Right lung (tissue), 10 donors: ENCODE measurements at places on chromosomes 4 and X.

DNA sequence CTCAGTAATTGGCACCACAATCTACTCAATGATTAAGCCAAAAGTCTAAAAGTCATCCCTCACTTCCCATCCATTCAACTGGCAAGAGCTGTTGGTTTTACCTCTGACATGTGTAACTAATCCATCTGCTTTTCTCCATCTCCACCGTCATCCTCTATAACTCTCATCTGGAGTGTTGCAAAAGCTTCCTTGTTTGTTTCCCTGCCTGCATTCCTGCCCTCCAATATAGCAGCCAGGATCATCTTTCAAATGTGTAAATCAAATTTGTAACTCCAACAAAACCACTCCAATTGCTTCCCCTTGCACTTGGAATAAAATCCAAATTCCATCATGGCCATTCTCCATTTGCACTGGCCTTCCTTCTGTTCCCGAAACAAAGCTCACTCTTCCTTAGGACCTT, 4.3 kb upstream of the PLAC8 start:
- DNase-seq: no peak

GRCh38 chr4:1356181-1356998, 9.4 kb downstream of the UVSSA start:
- peak; percentile 28 for DNase-seq

DNA sequence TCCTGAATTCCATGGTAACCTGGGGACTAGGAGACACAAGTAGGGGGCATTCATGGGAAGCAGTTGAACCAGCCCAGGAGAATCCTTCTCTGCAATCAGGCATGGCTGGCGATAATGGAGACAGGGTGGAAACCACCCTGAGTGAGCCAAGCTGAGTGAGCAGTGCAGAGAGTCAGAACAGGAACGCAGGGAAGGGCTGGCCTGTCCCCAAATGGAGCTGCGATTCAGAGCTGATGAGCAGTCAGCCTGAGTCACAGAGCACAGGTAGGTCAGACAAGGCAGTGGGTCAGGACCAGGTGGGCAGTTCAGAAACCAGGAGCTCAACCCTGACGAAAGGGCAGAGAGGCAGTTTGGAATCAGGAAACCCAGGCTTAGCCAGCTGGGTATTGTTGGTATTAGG, 129.0 kb downstream of the BTC start:
- DNase-seq: no peak

DNA sequence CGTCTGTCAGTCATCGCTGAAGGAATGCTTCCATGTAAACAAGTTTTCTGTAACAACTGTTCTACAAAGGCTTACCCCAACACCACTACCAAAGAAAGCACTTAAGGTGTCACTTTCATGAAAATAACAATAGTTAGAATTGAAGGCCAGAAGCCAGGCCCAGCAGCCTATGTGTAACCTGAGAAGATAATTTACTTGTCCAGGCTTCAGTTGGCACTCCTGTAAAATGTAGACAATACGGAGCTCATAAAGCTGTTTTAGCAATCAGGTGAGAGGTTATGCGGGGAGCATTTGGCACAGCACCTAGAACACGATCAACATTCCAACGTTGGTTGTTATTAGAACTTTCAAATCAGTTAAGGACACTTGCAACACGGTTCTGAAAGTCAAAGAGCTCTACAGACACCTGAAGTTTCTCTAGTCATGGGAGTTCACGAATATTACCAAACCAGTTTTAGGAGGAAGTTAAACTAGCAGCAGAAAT, 15.7 kb downstream of the ADGRA3 start:
- DNase-seq: no peak

- no peak for DNase-seq
These were observed 6.3 kb downstream of the LONRF3 start for GRCh38 chrX:118980761-118981160.

GRCh38 chrX:83593634-83594294, 85.7 kb downstream of the POU3F4 start:
- no peak for DNase-seq

DNA sequence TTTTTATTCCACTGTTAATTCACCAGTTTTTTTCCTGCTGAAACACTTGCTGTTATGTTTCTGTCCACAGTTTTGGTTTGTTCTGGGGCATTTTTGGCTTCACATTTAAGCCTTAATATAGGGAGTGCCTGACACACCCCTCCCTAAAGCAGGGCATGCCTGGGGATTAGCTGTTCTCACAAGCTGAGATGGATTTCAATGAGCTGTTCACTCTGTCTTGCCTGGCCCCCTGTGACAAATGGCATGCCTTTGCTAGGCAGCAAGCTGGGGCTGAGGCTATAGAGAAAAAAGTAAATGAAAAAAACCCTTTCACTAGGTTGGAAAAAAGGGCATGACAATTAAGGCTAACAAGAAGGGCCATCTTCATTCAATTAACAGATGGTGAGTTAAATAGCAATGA, 22.4 kb downstream of the LPAR4 start:
- no peak for DNase-seq

DNA sequence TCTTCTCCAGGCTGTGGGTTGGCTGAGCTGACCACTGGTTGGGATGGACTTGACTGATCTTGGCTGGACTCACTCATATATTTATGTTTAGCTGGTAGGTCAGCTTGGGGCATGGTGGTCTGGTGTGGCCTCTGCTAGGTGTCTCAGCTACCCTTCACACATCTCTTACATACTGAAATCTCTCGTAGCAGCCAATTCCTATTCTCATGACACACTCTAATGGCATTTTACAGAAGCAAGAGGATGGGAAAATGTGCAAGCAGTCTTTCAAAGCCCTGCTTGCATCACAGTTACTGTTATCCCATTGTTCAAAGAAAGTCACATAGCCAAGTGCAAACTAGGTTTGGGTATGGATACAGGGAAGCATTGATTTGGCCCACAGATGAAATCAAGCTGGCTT, 55.5 kb upstream of the PCDH18 start:
- DNase-seq: no peak

DNA sequence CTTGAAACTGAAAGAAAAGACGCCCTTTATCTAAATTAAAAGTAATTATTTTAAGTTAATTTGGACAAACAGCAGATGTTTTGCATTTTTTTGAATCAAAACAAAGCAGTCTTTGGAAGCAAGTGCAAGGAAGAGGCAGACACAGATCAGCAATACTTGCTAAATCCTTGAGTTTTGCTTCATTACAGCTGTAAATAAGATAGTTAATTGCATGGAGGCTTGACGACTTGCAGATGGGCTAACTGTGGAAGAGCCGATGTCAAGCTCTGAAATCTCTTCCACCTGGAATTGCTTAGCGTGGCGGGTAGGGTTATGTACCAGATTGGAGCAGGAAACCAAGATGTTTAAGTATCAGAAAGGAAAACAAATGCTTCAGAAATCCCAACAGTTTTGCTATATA, 148.8 kb downstream of the POLA1 start:
- no peak for DNase-seq

DNA sequence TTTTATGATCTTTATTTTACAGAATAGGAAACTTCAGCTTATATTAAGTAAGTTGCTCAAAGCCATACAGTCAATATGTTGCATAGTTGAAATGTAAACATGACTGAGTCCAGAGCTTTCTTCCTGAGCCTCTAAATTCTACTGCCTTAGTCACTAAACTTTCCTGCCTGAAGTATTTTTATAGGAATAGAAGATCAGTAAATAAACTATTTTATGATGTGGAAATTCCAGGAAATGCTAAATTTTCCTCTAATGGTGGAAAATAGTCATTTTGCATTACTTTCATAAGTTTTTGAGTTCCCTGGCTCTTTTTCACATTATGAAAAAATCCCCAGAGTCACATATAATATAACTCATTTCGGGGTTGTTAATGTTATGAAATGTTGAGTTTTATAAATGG, 182.8 kb downstream of the BANK1 start:
- no peak for DNase-seq

GRCh38 chrX:30144971-30145731, 70.2 kb upstream of the MAGEB2 start:
- DNase-seq: no peak

DNA sequence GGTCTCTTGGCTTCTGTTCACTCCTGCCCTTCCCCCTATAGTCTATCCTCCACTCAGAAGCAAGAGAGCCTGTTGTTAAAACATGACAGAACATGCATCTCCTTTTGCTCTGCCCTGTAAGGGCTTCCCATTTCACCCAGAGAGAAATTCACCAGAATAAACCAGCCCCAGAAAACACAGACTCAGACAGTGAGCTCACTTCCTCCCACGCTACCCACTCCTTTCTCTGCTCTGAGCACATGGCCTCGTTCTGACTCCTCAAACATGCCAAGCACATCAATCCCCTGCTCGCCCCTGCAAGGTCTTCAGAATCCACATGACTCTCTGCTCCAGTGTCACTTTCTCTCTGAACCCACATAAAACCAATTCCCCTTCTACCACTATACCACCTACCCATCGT, 50.4 kb downstream of the MID1 start:
- no peak for DNase-seq

- DNase-seq: no peak
These were observed 26.1 kb upstream of the FAT1 start for GRCh38 chr4:186749611-186750281.

GRCh38 chr4:126592088-126592487, 1040.7 kb upstream of the INTU start:
- DNase-seq: peak; percentile 10

DNA sequence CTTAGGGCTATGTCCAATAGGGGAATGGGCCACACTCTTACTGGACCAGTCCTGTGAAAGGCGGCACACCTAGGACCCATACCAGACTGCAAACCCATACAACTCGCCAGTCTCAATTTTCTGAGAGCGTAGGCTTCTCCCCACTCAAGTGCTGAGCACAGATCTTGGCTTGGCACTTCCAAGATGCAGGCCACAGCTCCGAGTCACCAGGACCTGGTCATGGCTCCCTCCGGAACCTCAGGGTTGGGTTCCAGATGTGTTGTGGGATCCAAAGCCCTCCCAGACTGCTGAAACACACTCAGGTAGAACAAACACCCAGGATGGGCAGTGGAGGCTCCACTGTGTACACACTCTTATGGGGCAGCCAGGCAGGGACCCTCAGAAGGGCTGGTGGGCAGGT, 103.3 kb downstream of the TMEM144 start:
- DNase-seq: no peak

DNA sequence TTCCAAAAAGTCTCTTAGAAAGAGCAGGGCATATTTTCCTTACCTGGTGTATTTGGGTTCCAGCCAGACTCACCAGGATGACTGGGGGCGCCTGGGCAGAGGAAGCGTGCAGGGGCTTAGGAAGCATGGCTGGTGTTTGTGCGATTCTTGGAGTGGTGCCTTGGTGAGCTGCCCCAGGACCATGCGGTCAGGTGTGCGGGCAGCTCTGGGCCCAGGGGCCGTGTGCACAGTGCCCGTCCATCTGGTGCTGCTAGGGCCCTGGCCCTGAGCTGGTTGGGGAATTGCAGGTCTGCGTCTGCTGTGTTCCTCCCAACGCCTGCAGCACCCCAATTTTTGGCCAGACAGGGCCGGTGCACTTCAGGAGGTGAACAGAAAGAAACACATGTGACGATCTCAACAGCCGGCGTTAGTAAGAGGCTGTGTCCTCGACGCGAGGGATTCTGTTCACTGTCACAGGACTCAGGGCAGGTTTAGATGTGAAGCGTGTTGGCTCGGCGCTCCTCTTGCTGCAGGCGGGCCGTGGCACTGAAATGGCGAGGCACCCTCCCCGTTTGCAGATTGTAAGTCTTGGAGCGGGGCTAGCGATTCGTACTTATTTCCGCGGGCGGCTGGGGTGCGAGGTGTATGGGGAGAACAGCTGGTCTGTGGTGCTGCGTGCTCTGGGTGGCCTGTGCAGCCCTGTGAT, 15.2 kb downstream of the RGS12 start:
- no peak for DNase-seq

DNA sequence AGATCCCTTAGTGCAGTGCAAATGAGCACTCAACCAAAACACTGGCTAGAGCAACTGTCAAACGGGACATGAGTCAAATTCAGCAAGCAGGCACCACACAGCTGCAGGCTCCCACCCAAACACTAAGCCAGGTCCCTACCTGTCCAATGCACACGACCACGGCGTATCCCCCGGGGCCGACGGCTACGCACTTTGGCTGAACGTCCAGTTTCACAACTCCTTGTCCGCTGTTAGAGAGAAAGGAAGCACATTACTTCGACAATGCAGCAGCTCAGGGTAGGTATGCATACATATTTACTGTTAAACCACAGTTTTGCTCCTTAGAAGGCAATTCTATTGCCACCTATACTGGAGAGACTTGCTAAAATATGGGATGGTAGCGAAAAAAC, 35.4 kb downstream of the WDR1 start:
- no peak for DNase-seq

DNA sequence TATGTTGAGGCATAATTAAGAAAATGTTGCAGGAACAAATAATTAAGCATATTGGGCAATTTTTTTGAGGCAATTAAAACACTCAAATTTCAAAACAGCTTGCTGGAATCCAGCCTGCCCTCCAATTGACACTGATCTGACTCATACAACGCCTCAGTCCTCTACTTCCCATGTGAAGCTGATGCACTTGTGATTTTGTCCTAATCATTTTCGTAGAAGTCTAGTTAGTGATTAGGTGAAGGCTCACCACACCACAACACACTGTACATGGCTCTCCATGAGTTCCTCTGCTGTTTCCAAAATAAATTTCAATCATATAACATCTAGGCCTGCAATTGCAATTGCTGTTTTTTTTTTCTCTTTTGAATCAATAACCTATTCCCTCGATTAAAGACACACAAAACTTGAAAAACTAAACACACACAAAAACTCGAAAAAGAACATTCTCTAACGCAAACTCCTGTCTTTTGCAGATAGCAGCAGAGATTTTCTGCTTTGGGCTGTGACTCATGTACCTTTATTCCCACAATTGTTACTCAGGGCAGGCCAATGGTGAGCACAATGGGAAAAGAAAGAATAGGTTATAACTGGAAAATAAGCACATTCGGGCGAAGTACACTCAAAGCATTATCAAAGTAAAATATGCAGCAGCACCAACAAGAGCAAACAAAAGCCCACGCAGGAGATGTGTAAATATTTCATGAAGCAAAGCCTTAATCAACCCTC, 1.7 kb downstream of the GPRIN3 start:
- no peak for DNase-seq

GRCh38 chr4:183173580-183174526, 74.8 kb downstream of the WWC2 start:
- no peak for DNase-seq

DNA sequence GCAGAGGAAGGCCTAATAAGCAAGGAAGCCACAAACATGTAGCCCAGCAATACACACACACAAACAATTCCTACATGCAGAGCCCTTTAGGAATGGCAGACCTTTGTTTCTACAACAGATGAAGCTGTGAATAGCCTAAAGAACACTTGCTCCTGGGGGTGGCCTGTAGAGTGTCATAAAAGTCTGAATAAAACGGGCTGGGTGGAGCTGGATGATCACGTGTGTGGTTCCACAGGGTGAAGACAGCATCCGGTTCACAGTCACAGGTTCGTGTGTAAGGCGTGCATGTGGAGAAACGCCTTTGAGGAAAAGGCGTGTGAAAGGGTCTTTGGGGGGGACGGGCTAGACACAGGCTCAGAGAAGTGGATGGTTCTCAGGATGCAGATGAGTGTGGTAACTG, 156.1 kb downstream of the AFAP1 start:
- no peak for DNase-seq

DNA sequence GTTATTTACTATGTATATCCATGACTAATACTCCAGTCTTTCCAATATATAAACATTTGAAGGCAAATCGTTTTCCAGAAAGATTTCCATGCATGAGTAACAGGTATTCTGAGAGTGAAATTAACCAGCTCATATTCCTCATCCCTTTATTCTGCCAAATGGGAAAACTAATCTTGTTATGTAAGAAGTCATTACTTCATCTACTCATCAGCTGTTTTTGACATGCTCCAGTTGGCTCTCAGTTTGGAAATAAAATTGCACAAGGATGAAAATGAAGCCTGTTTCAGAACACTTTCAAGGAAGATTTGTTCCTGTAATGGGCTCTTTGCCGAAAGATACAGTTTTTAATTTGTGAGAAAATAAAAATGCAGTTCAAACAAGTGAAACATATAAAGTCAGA, 121.9 kb downstream of the KCTD8 start:
- DNase-seq: peak; percentile 50
